ENCODE measurements at places on chromosomes 3 and 15.

DNA sequence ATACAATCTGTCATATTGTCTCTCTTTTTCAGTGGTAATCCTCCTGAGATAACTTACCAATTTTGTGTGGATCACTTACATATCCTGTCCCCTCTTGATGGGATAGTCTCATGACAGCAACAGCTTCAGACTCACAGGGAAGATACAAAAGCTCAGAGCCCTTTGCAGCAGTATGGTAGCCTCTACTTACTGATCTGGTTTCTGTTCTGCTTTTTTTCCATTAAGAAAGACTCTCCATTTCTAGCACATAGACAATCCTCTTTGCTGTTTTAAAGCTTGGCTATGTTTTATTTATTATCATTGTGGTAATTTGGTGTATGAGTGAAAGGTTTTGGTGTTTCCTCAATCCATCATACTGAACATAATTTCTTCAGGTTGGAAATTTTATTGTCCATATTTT is 25.4 kb upstream of the SOX14 start:
- no peak for DNase-seq

DNA sequence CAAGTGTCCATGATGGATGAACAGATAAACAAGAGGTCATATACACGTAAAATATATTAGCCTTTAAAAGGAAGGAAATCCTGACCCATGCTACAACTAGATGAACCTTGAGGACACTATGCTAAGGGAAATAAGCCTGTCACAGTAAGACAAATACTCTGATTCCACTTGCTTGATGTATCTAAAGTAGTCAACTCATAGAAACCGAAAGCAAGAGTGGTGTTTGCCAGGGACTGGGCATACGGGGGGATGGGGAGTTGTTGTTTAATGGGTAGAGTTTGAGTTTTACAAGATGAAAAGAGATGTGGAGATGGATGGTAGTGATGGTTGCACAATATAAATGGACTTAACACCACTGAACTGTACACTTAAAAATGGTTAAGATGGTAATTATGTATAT is 65.4 kb downstream of the C3orf70 start:
- no peak for DNase-seq

GRCh38 chr3:151265866-151266265 is 12.5 kb downstream of the P2RY14 start:
- DNase-seq = no peak

- no peak for DNase-seq
Observed at GRCh38 chr3:110677506-110677905, 394.1 kb upstream of the NECTIN3 start.

GRCh38 chr3:149955449-149955848 is 15.2 kb downstream of the PFN2 start:
- DNase-seq = no peak

- no peak for DNase-seq
Observed at GRCh38 chr3:135310317-135310716, 515.3 kb downstream of the EPHB1 start.

DNA sequence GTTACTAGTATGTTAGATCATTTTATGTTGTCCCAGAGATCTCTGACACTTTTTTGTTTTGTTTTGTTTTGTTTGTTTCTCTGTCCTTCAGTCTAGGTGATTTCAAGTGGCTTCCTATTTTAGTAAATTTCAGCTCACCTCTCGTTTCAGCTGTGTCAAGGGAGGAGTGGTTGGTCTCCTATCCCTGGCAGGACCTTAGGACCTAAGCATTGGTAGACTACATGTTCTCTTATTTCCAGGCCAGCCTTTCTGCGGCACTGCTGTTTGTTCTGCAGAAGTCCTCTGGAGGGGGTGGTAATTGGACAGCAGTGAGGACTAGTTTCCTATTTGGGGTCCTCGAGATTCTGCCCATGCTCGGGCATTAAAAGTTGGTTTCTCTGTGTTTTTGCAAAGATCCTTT is 31.8 kb downstream of the MGA start:
- no peak for DNase-seq

- DNase-seq = peak; percentile 9
Observed at GRCh38 chr3:169965562-169966427, 812 bp upstream of the SEC62 start.

DNA sequence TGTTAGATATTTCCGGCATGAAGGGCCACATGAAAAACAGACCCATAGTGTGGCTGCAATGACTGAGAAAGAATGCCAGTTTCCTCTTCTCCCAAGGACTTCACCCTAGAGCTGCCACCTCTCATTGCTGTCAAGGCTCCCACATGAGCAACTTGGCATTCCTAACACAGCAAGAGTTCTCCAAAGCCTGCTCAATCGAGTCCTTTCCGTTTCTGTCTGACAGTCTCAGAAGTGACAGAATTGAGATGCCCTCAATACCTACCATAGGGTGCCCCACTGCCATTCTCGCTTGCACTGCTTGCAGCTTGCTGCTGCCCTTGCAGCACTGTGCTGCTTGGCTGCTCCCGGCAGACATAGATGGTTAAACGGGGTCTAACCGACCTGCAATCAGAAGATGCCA is 44.3 kb downstream of the UBP1 start:
- DNase-seq = no peak

DNA sequence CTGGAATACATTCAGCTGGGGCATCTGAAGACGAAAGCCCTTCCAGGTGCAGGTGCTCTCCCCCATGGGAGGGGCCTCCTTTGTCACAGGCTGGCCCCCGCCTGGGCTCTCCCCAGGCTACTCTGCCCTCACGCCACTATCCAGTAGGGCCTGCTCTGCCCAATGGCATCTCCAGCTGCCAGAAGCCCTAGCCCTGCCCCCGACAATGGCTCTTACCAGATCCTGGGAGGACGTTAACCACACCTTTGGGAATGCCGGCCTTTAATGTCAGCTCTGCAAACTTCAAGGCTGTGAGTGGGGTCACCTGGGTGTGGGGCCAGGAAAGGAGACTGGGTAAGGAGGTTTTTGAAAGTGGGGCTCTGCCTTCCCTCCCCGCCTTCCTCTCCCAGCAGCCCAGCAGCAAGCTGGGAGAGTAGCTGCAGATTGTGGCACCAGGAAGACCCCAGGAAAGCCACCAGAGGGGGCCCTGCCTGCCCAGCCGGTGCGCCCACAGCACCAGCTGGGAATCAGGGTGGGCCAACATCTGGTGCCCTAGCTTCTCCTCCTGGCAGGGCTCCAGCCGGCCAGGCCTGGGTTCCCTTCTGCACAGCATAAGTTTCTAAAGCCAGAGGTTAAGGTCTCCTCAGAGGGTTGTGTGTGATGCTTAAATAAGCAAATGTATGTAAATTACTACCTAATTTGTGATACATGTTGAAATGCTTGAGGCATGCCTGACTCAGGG is 40.4 kb upstream of the SLC41A3 start:
- DNase-seq = no peak

DNA sequence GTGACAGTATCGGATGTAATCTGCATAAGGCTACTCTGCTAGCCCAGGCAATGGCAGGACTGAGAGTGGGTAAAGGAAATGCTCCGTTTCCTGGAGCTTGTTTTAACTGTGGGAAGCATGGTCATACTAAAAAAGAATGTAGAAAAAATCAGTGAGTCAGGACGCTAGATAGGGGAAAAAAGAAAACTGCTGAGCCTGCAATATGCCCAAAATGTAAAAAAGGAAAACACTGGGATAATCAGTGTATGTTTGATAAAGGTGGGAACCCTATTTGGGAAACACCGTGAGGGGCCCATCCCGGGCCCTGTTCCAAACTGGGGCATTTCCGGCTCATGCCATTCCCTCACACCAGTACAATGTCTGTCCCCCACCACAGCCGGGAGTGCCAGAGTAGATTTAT is 775.8 kb downstream of the ZPLD1 start:
- no peak for DNase-seq

DNA sequence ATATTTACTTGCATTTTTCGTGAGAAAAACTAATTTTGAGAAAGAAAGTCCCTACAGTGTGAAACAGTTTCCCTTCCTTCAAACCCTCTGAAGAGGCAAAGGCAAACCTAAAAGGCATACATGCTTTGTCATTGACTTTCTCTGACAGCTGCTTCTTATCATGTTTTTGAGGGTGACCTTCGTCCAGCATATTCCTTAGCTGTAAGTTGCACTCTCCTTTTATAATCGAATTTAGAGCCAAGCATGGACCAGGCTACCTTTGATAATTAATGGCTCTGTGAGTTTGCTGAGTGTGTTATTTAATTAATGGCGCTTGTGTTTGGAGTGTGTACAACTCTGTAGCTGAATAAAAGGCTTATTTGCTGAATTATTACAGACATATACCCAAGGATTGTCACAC is 684.2 kb upstream of the CFAP20DC start:
- no peak for DNase-seq

DNA sequence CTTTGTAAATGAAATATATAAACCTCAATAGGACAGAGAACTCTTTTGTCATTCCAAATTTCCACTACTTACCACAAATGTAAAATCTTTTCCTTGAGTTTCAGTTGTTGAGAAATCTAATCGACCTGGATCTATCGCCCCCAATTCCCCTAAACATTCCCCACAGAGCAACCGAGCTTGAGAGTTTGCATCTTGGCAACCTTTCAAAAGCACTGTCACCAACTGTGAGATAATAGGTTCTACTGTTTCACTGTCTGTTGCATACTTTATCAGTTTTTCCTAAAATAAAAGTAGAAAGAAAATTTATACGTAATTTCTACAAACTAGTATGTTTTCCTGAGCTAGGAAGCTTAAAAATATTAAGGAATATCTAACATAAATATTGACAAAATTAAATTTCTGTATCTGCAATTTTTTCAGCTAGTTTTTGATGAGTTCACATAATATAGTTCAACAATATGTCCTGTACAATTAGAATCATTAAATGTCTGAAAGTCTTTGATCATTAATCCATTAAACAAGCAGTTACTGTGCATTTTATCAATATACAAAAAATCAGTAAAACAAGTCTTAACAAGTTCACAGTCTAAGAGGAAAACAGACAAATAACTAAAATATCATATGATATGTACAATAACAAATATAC is 54.5 kb downstream of the ATR start:
- DNase-seq = no peak

DNA sequence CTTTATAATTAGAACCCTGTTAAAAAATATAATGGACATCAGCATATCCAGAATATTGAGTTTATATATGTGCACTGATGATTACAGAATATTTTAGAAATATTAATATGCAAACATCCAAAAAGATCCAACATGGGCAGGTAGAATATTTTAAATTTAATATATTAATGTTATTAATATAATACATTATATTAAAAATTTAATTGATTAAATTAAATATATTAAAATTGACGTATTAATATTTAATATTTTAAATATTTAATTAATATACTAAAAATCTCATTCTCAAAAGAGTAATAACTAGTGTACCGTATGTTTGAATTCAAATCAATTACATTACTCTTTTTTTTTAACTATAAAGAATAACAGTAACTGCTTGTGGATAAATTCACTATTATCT is 73.8 kb upstream of the FURIN start:
- DNase-seq = no peak

GRCh38 chr15:59622289-59622688 is 10.7 kb downstream of the GCNT3 start:
- DNase-seq = peak; percentile 38

DNA sequence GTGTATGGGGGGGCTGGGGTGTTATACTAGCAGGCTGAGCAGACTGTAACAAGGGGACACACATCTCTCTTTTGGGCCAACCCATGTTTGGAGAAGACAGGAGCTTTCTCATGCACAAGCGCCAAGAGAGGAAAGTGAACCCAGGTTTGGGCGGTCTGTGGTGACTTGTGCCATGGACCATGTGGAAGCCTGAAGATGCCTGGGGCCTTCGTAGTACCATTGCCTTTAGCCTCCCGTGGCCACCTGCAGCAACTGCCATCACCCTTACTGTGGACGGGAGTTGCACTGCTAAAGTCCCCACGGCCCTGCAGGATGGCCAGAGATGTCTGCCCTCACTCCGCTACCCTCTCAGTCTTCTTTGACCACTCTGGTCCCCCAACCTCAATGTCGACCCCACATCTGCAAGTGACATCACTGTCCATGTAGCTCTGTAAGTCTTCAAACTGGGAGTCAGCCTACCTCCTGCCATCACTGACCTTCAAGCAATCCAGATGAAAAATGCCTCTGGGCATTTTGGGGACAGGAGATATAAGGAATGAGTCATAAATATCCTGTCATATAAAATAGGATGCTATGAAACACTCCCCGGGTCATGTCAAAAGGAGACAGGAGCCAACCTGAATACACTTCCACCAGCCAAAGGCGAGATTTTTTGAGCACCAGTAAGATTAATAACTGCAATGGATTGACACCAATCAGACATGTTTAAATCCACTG is 74.7 kb upstream of the C15orf39 start:
- DNase-seq = no peak

- DNase-seq = no peak
Observed at GRCh38 chr3:172129498-172129849, 90.1 kb downstream of the FNDC3B start.

DNA sequence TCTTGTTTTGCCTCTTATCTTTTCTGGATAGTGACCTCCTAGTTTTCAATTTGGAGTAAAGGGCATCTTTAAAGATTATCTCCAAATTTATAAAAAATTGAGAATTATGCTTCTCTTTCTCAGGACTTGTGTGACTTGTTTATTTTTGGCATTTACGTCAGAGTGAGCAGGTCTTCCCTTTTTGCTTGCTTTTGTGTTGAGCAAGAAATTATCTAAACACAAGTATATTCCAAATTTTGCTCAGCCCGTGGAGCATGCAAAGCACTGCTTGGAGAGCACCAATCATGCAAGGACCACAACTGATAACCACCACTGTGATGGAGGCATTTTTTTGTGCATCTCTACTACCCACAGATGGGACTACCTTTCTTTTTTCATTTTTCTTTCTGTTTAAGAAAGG is 7.1 kb downstream of the SLC25A26 start:
- DNase-seq = no peak

DNA sequence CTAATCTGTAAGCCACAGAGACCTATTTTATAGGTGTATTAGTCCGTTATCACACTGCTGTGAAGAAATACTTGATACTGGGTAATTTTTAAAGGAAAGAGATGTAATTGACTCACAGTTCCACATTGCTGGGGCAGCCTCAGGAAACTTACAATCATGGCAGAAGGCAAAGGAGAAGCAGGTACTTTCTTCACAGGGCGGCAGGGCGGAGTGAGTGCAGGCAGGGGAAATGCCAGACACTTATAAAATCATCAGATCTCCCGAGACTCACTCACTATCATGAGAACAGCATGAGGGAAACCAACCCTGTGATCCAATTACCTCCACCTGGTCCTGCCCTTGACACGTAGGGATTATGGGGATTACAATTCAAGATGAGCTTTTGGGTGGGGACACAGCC is 108.7 kb downstream of the GALK2 start:
- no peak for DNase-seq

GRCh38 chr3:155356594-155357370 is 63.3 kb upstream of the STRIT1 start:
- DNase-seq = no peak

- peak; percentile 87 for DNase-seq
Observed at GRCh38 chr3:117873249-117873600, 1161.4 kb downstream of the IGSF11 start.
